ENCODE measurements at places on chromosomes 6 and 20.
A peak's percentile ranks its signal among the peaks of the same experiment; 100 is the strongest.

- no peak for DNase-seq
Measured at GRCh38 chr20:62900692-62901584, 25.4 kb downstream of the DIDO1 start.

DNA sequence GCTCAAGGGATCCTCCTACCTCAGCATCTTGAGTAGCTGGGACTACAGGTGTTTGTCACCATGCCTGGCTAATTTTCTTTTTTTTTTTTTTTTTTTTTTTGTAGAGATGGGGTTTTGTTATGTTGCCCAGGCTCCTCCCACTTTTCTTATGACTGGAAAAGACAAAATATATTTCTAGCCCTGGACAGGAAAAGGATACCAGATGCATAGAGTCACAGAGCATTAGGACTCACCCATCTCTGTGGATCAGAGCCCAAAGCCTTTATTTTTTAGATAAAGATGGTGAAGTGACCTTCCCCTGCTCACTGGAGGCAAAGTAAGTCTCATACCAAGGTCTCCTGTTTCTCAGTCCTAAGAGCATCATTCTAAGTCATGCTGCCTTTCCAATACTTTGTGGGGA, 3.4 kb downstream of the TRIM10 start:
- DNase-seq: no peak

GRCh38 chr6:104973404-104973803, 16.5 kb downstream of the LIN28B start:
- no peak for DNase-seq

DNA sequence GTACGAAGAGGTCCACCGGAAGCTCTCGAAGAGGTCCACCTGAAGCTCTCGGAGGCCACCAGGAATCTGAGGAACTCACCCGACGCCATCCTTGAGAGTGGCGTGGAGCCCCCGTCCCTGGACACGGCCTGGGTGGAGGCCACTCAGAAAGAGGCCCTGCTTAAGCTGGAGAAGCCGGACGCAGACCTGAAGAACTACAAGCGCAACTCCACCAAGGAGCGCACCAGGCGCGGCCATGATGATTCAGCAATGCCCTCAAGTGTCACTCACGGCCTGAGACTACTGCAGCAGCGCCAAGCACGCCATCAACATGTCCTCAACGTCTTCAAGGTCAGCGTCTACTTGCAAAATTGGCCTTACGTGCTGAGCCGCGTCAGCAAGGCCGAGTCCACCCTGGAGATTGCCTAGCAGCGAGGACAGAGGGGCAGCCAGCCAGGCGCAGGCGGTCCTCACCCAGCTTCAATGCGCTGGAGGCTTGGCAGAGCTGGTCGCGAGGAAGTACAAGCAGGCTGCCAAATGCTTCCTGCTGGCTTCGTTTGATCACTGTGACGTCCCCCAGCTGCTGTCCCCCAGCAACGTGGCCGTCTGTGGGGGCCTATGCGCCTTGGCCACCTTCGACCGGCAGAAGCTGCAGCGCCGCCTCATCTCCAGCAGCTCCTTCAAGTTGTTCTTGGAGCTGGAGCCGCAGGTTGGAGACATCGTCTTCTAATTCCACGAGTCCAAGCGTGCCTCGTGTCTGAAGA, 7.7 kb upstream of the GJA10 start:
- no peak for DNase-seq

- no peak for DNase-seq
Measured at GRCh38 chr6:52728394-52728793, 34.9 kb downstream of the GSTA2 start.

- no peak for DNase-seq
Measured at GRCh38 chr20:48311956-48312355, 515.8 kb downstream of the PREX1 start.

DNA sequence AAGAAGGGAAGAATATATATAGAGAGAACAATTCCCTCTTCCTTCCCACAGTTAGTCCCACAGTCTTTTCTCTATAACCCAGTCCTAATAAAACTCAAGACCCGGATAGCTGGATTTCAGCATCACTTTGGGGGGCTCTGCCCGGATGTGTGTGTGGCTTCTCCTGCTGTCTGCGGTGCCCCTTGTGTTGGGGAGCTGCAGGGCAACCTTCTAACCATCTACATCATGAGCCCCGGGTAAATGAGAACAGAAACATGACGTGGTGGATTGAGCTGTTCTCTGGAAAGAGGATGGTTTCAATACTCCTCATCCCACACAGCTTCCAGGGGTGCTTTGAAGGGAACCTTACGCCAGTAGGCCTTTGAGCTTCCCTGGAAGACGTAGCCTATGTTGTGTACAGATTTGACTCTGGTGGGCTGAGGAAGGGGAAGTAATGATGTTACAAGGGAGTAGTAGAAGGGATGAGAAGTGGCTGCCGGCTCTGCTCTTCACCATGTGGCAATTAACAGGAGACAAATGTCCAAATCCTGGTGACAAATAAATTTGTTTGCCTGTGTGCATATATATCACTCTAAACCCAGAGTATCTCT, 13.5 kb upstream of the PRDM1 start:
- DNase-seq: no peak

DNA sequence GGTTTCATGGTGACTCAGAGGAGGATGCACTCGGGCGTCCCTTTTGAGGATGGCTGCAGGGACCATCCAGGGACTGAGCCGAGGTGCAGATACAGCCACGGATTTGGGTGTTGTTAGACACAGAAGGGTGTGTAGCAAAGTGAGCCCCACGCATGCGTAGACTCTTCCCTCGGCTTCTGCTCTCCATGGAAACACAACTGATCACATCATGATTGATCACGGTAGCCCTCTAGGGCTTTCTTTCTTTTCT, 606 bp upstream of the ULBP1 start:
- DNase-seq: peak; percentile 80

DNA sequence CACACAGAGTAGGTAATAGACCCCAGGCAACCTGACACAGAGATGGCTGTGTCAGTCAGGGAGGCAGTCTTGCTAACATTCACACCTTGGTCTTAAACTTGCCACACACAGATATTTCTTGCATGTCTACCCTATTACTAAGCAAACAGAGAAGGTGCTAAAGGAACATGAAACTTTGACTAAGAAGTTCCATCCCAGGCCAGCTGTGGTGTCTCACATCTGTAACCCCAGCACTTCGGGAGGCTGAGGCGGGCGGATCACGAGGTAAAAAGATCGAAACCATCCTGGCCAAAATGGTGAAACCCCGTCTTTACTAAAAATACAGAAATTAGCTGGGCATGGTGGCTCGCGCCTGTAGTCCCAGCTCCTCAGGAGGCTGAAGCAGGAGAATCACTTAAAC, 222.4 kb upstream of the JARID2 start:
- DNase-seq: no peak

GRCh38 chr6:13689511-13690256, 22.0 kb downstream of the RANBP9 start:
- DNase-seq: no peak

DNA sequence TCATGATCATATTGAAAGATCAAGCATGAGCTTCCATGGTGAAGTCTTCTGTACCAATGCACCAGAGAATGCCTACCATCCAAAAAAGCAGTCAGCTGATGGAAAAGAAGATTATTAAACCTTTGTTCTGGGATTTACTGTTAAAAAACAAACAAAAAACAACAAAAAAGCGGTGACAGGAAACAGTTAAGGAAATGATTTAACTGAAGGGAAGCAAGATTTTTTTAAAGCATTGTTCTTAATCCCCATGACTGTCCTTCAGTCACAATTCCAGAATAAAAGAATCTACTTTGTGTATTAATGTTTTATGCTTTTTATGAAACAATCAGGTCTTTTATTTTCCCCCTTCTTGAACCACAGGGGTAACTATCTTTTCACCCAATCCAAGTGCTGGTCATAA, 23.9 kb downstream of the FAM162B start:
- DNase-seq: no peak

GRCh38 chr6:38617856-38618255, 21.9 kb downstream of the BTBD9 start:
- no peak for DNase-seq

- DNase-seq: peak; percentile 21
Measured at GRCh38 chr6:35052694-35053565, 88.2 kb downstream of the TCP11 start.

Data from erythroblast (primary cell).